ENCODE measurements at places on chromosomes 4 and X.
A peak's percentile ranks its signal among the peaks of the same experiment; 100 is the strongest.

DNA sequence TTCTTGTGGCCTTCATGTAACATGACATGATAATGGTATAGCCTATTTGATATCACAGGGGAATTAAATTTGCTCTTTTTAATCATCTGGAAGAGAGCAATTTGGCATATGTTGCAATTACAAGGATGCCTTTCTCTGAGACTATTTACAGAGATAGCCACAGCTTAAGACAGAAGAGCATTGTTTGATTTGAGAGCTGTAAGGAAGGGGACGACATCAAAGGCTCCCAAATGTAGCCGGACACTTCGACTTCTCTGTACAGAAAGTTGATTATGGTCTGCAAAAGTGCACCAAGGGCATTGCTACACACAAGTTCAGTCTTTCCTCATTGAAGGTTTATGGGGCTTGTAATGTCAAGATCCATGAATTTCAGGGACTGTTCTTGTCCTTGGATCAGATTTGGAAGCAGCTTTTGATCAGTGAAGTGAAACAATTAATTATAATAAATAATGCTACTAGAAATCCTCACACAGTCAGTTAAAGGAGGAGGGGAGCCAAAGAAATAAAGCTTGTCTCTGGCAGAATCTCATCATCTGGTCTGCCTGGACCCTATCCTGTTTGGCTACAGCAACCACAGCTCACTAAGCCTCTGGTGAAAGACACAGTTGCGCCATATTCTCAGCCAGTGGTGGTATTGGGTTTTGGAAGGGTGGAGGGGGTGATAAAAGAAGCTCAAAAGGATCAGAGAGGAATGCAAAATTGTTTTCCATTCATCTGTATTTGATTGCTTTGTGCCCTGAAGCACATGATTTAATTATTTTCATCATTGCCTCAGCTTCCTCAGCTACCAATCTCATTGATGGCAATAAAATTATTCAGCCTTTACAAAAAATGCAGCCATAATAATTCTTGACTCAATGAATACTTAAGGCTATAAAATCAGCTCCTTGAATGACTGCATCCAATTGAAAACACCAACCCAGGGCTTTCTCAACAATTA lies 654.3 kb upstream of the LCORL start:
- DNase-seq, result no peak

- peak; percentile 16 for DNase-seq
Observed at GRCh38 chr4:122930862-122931261, 8.5 kb upstream of the NUDT6 start.

DNA sequence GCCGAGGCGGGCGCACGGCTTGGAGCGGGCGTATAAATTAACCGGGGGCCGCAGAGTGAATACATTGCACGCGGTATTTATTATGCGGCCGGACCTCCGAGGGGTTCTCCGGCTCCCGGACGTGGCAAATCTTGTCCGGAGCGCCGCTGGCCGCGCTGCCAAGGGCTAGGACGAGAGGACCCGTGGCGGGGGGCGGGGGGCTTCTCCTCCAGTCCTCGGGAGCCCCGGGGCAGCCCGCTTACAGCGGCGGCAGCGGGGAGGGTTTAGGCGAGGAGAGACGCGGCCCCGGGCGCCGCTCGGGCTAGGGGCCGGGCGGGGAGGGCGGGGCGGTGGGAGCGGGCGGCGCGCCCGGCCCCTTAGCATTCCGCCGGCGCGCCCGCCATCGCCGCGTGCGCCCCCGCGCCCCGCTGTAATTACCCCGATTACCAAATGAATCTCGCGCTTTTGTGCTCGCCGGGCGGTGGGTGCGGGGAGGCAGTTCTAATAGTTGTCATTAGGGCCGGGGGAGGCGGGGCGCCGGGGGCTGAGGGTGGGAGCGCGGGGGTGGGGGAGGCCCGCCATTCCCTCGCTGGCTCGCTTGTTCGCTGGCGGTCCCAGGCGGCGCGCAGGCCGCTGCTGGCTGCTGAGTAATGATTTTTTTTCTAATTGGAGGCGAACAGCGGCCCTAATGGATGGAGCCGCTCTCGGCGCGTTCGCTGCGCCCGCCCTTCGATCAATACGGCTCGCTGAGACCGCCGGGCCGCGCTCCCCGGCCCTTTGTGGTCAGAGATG lies 276.6 kb downstream of the BCOR start:
- peak; percentile 64 for DNase-seq

- no peak for DNase-seq
Observed at GRCh38 chr4:83657336-83657735, 121.4 kb downstream of the GPAT3 start.

GRCh38 chr4:112994732-112995464 lies 54.6 kb upstream of the ANK2 start:
- peak; percentile 17 for DNase-seq

DNA sequence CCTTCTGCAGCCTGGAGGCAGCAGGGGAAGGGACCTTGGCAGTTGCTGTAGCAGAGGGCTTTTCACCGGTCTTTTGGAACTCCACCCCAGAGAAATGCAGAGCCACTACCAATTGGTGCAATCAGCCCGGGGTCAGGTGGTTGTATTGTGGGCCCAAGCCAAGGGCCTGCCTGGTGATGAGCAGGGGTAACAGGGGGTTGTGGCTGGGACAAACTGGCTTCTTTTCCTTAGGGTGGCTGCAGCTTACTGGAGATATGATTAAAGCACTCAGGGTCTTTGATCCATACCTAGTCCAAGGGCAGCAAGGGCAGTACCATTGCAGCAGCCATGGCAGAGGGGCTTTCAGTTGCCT lies 28.1 kb downstream of the ENPEP start:
- DNase-seq, result no peak

DNA sequence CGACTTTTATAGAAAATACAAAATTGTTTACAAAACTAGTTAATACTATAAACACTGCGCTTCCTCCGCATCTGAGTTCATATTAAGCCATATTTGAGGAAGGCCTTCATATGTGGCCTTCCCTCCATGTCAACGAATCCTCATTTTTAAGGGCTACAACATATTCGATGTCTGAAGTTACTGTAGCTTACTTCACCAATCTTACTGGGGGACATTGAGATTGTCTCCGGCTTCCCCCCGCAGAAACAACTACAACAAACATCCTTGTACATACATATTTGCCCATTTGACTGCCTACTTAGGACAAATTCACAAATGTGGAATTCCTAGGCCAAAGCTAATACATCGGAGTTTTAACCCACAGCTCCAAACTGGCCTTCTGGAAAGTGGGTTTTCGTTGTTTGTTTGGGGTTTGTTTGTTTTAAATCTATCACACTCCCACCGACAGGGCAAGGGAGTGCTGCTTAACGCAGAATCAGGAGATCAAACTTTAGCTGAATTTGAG lies 581 bp upstream of the FAM114A1 start:
- no peak for DNase-seq

- DNase-seq, result no peak
Observed at GRCh38 chr4:140693562-140693961, 62.6 kb downstream of the TBC1D9 start.

DNA sequence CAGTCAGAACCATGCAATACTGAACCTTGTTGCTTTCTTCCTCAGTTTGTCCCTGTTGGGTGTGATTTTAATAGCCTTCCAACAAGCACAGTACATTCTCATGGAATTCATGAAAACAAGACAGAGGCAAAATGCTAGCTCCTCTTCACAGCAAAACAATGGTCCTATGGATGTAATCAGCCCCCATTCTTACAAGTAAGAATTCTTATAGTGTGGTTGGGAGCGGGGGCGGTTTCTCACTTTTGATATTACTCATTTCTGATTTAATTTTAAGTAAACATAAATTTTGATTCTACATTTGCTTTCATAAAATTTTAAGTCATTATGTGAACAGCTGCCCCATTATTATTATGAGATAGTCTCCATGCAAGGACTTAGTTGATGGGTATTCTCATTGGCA lies 80.8 kb upstream of the TLR2 start:
- no peak for DNase-seq

GRCh38 chrX:133794126-133794525 lies 191.3 kb downstream of the GPC3 start:
- DNase-seq, result no peak

- peak; percentile 53 for DNase-seq
Observed at GRCh38 chr4:77600521-77601451, 4.8 kb upstream of the CXCL13 start.

DNA sequence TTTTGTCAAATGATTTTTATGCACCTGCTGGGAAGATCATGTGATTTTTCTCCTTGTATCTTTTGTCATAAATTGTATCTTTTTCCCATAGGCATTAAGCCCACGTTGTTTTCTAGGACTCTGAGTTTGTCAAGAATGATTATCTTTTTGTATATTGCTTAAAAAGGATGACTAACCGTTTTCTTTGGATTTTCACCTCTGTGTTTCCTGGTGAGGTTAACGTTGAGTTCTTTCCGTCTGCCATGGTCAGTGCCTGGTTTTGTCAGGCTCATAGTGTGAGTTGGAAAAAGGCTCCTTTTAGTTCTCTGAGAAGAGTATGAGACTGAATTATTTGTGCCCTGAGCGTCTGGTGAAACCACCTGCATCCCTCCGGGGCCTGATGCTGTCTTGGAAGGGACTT lies 21.9 kb downstream of the PCGF3 start:
- no peak for DNase-seq

DNA sequence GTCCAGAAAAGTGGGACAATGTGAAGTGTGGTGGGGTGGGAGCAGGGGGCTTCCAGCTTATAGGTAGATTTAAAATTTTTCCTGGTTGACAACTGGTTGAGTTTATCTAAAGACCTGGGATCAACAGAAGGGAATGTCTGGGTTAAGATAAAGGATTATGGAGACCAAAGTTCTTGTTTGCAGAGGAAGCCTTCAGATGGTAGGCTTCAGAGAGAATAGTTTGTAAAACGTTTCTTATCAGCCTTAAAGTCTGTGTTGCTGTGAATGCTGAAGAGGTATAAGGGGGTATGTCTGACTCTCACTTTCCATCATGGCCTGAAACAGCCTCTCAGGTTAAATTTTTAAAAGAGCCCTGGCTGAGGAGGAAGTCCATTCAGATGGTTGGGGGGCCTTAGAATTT lies 20.5 kb downstream of the MGST2 start:
- no peak for DNase-seq

DNA sequence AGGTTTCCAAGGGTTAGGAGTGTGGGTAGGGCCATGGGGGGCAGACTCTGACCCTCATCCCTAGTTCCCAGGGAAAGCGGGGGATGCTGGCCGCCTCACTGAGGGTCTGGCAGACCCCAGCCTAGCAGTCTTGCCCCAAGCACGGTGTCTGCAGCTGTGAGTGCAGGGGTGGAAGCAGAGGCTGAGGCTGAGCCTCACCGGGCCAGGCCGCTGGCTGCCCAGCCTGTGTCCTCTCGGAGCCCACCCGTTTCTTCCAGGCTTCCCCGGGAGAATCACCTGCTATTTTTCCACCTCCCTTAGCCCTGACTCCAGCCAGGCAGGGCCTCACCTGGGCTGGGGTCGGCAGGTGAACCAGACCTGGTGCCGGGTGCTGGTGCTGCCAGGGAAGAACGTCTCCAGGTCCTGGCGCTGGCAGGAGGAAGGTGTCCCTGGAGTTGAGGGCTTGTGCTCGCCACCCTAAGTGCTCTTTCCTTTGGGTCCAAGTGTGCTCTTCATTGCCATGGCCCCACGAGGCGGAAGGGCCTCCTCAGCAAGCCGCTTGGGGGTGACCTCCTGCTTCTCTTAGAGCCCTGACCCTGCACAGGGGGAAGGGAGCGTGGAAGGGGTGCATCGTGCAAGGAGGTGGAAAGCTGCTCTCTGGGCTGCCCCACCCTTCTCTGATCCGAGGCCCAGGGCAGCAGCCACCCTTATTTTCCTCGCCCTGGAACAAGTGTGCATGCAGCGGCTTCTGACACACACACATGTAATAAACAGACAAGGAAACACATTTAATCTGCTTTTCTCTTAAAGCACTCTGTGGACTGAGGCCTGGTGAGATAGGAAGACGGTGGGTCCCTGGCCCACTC lies 112.7 kb downstream of the FAM53A start:
- no peak for DNase-seq

DNA sequence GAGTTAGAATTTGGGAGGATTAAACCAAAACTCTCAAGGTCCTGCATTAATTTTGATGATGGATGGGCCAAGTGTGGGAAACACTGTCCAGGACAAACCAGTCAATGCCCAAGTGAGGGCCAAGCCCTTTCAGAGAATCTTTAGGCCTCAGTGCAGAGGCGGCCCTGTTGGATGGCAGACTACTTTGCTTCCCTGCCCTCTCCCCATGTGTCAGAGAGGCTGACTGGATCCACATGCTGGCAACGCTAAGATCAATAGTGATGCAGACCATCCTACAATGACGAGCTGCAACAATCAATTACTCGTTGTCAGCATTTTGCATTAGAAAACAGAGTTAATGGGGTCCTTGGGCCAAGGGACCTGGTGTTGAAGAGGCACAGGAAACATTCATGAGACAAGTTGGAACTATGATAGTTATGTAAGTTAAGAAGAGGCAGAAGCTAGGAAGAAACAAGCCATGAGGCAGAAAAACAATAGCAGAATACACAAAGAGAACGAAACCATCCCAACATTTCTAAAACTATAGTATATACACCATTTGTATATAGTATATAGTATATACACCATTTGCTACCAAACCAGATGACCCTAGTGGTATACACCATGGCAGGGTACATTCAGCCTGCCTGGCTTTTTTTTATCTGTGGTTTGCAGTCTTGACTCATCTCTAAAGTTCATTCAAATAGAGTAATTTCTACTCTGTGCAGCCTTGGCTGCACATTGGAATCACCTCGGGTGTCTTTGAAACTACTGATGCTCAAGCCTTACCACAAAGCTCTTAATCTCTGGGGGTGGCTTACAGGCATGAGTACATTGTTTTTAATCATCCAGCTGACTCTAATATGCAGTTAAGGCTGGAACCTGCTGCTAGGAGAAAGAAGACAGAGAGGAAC lies 147.7 kb upstream of the GYPA start:
- DNase-seq, result peak; percentile 2

- DNase-seq, result no peak
Observed at GRCh38 chr4:140637836-140638235, 69.1 kb upstream of the UCP1 start.

DNA sequence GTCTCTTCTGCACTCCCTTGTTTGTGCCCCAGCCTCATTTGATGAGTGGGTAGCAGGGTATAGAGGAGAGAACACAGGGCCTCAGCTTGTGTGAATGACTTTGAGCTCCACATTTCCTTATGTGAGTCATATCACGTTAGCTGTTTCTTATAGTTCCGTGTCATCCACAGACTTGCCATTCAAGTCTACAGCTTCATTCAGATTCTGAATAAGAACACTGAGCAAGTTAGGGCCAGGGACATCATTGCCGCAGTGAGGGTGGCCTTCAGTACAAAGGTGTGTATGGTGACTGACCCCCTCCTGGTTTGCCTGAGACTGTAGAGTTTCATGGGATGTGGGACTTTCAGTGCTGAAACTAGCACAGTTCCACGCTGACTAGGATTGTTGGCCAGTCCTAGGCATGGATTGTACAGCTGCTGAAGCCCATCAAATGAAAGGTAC lies 23.6 kb downstream of the KLF3 start:
- DNase-seq, result no peak

GRCh38 chr4:164438321-164438720 lies 315.6 kb upstream of the SMIM31 start:
- peak; percentile 40 for DNase-seq

Measured in astrocyte of the hippocampus (primary cell).